ENCODE measurements at places on chromosomes 2 and 18.

- H3K27me3 ChIP-seq: no peaks in the 10 kb centered on the region
- H3K36me3 ChIP-seq: no peaks in the 10 kb centered on the region
- no peak overlapping the region for H3K27ac ChIP-seq
Observed at GRCh38 chr18:73879328-73879727, 268.3 kb downstream of the FBXO15 start.

DNA sequence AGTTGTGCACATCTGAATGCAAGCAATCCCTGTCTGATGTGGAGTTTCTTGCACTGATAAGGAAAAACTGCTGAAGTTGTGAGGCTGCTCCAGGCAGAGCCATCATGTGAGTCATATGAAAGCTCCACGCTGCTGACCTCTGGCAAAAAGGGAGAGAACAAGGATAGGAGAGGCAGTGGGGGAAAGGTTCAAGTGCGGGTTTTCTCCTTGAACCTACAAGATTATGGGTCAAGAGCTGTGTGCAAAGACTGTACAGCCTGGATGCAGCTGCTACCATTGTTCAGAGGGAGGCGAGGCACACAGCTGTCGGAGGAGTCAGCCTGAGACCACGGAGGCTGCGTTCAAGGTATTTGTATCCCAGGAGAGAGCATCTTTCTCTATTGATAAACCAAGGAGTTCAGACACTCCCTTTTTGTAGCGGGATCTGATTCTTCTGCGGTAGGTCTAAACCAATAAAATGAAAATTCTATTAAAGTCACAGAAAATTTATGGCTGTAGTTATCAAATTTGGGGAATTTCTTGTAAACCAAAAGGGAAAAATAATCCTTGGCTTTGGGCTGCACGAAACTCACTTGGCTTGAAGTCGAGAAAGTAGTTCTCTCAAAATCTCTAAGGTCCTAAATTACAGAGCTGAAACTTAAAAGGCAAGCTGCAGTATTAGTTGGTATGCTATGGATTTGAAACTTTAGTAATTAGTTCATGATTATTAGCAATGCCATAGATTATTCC is at the start of gene CDK15:
Gene CDK15 (plus strand): TSS at position 96 of the 729 bp plus-strand sequence. CDS start 128 bp downstream, at position 224.
- no peak for DNase-seq
- no peaks in the 10 kb centered on the region for H3K4me1 ChIP-seq
- H3K27ac ChIP-seq: no peak within 1 kb of the TSS
- H3K27me3 ChIP-seq: peaks cover 33% of the 10 kb centered on the region
- no peaks in the 10 kb centered on the region for H3K36me3 ChIP-seq

DNA sequence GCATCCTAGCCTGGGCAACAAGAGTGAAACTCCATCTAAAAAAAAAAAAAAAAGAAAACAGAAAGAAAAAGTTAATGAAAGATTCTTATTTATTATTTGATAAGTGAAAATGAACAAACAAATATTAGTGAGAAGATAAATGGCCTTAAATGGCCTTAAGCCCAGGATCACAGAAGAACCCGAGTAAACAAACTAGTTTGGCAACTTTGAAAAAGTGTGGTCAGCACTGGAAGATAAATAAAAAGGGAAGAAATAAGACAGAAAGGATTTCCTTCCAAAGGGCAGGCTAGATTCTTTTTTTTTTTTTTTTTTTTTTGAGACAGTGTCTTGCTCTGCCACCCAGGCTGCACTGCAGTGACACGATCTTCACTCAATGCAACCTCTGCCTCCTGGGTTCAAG is 692.4 kb downstream of the CPS1 start:
- H3K4me3 ChIP-seq: no peak overlapping the region
- no peaks in the 10 kb centered on the region for H3K4me1 ChIP-seq
- H3K27me3 ChIP-seq: no peaks in the 10 kb centered on the region
- DNase-seq: no peak
- no peaks in the 10 kb centered on the region for H3K36me3 ChIP-seq

DNA sequence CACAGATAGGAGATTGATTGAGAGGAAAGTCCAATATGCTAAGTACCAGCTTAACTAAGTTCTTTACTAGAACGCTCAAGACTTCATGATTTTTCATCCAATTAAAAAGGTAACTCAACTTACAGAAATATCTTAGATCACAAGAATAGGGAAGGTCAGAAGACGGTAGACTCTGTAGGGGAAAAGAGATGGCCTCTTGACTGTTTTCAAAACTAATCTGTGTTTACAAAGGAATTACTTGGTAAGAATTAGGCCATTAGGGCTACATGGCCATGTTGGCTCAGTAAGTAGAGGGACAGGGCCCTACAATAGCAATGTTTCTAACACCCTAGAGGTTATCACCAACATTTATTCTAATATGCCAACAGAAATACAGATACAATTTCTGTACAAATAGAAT is 172.7 kb upstream of the ZFP36L2 start:
- no peak for DNase-seq
- no peaks in the 10 kb centered on the region for H3K27me3 ChIP-seq
- peaks cover 36% of the 10 kb centered on the region for H3K36me3 ChIP-seq
- no peak overlapping the region for H3K27ac ChIP-seq

DNA sequence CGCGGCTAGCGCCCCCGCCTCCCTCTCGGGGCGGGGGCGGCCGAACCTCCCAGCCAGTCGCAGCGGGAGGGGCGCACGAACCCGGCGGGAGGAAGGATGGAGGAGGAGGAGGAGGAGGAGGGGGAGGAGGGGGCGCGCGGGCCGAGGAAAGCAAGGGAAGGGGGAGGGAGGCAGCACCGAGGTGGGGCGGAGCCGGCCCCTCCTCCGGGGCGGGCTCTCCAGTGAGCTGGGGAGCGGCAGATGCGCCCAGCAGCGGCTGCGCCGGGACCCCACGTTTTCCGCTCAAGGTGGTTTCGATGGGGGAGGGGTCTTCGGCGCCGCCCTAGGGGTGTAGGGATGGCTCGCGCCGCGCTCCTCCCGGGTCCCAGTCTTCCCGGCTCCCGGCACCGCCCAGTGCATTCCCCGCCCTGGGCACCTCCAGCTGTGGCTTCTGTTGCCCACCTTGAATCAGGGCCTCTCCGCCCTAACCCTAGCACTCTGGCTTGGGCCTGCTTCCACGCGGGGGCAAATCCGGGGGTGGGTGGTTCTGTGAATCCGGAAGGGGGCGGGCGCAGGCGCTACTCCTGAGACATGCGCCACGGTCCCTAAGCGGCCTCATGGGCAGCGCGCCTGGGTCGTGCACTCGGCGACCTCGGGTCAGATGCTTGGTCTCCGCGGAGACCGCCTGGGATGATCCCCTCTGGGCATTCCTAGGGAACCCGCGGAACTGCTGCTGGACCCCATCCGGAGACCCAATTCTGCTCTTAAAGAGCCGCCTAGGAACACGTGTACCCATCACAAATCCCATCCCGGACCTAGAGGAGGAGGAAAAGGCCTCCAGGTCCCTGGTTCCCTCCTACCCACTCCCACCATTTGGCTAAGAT is at the start of gene FBXO41:
Gene FBXO41 (minus strand): TSS at position 183 of the 863 bp plus-strand sequence. CDS start 14,848 bp downstream, outside the sequence.
- H3K27ac ChIP-seq: peak within 1 kb of the TSS; percentile 78
- peaks cover 6% of the 10 kb centered on the region for H3K36me3 ChIP-seq
- DNase-seq: peak; percentile 93

DNA sequence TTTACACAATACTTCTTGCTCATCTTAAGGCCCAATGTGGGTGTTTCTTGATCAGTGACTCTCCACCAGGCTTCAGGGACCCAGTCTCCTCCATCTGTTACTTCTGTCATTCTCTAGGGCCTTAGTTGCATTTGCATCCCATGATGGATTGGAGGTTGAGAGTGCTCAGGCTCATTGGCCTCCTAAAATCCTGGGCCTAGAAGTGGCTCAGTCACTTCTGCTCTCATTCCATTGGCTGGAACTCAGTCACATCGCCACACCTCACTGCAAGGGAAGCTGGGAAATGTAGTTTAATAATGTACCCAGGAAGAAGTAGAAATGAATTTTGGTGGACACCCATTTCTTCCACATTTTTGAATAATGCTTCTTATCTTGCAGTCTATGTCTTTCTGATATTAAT is 223.5 kb downstream of the HRH4 start:
- DNase-seq: no peak
- H3K27ac ChIP-seq: no peak overlapping the region
- peaks cover under 1% of the 10 kb centered on the region for H3K4me1 ChIP-seq
- H3K27me3 ChIP-seq: peaks cover 4% of the 10 kb centered on the region
- no peak overlapping the region for H3K4me3 ChIP-seq

DNA sequence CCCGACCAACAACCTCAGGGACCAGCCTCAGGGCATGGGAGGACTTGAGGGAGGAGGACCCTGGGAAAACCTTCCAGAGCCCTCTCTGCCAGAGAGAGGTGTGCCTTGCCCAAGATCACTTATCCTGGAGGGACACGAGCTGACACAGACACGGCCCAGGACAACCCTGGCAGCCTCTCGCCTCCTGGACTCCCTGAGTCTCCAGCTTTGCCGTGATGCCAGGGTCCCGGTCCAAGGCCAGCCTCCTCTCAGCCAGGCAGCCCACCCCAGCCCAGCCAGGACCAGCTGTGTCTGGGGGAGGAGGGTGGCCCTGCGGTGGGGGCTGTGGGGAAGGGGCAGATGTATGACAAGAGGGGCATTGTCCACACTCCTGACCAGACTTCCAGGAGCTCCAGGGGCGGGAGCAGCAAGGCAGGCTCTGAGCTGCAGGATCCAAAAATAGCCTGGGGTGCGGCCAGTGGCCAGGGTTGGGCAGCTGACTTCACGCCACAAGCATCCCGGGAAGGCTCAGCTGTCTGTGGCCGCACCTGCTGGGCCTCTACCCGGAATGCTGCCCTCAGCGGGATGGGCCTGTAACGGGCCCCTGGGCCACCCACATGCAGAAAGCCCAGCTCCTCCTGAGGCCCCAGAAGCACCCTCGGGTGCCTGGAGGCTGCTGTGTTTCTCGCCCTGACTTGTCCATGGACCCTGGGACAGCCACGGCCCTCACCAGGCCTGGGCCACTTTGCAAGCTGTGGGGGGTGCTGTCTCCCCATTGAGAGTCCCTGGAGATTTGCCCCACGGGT is 65.5 kb upstream of the GPC1 start:
- no peaks in the 10 kb centered on the region for H3K36me3 ChIP-seq
- no peak for DNase-seq

GRCh38 chr18:73232933-73233332 is 365.1 kb upstream of the NETO1 start:
- no peaks in the 10 kb centered on the region for H3K4me1 ChIP-seq
- no peak for DNase-seq
- no peaks in the 10 kb centered on the region for H3K36me3 ChIP-seq
- no peak overlapping the region for H3K4me3 ChIP-seq
- H3K27ac ChIP-seq: no peak overlapping the region
- H3K27me3 ChIP-seq: no peaks in the 10 kb centered on the region

- H3K27me3 ChIP-seq: no peaks in the 10 kb centered on the region
- H3K36me3 ChIP-seq: no peaks in the 10 kb centered on the region
- H3K4me3 ChIP-seq: no peak overlapping the region
- H3K27ac ChIP-seq: no peak overlapping the region
- DNase-seq: no peak
Observed at GRCh38 chr2:138421315-138421970, 80.1 kb upstream of the SPOPL start.

DNA sequence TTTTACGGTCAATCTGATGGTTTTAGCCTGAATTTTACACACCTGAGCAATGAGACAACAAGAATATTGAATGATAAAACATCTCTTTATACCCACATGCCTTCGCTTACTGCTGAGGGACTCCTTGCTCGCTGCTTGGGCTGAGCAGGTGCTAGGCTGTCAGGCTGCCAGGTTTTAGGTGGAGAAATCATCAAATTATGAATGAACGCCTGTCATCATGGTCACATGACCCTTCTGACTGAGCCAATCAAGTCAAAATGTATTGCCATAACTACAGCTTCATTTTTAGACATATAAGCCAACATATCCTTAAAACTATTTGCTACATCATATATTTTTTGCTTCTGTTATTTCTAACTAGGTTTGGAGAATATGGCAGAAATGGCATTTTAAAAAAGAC is 274.0 kb downstream of the LNPK start:
- no peaks in the 10 kb centered on the region for H3K27me3 ChIP-seq
- H3K4me1 ChIP-seq: no peaks in the 10 kb centered on the region
- no peaks in the 10 kb centered on the region for H3K36me3 ChIP-seq

All from activated CD4-positive, alpha-beta T cell treated with anti-CD3 and anti-CD28 coated beads, Interleukin-2, amount 10 ng/mL, durations not matched to agents 24 days and 14 days (primary cell).